ENCODE measurements at places on chromosomes 4 and X. TPM values are rescaled to one million over a fixed set of nuclear protein-coding genes. Genes with fewer than 3 reads are reported as not detected.
A peak's percentile ranks its signal among the peaks of the same experiment; 100 is the strongest.

DNA sequence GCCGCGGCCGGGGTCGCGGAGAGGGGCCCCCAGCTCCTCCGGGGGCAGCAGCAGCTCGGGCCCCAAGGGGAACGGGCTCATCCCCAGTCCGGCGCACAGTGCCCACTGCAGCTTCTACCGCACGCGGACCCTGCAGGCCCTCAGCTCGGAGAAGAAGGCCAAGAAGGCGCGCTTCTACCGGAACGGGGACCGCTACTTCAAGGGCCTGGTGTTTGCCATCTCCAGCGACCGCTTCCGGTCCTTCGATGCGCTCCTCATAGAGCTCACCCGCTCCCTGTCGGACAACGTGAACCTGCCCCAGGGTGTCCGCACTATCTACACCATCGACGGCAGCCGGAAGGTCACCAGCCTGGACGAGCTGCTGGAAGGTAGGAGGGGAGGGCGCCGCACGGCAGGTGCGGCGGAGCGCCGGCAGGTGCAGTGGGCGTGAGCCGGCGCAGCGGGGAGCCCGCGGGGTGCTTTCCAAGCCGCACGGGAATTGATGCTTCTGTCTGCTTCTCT, 886 bp downstream of the DCLK2 start:
- peak; percentile 73 for DNase-seq

DNA sequence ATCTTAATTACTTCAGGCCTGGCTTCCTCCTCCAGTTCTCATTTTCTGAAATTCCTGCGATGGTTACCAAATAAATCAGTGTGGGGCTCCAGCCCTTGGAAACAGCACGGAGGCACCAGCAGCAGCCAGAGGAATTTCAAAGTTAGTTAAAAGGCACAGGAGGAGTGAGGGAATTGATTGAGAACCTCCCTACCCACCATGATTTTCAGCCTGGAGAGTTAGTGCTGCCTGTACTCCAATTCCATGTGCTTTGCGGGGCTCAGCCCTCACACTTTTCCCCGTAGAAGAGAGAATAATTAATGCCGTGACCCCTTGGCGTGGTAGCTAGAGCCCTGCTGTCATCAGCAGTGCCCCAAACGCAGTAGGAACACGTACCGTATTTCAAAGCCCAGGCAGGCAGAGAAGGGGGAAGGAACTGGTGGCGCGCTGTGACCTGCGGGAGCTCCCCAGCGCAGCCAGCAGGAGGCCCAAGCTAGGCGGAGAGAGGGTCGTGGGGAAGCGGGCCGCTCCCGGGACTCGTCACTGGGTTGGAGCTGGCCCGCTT, 84.0 kb upstream of the IGFBP7 start:
- peak; percentile 38 for DNase-seq

- DNase-seq = no peak
These were observed 51.7 kb upstream of the VEGFC start for GRCh38 chr4:176844448-176844847.

GRCh38 chr4:169791527-169792156, 33.9 kb upstream of the HPF1 start:
- no peak for DNase-seq

DNA sequence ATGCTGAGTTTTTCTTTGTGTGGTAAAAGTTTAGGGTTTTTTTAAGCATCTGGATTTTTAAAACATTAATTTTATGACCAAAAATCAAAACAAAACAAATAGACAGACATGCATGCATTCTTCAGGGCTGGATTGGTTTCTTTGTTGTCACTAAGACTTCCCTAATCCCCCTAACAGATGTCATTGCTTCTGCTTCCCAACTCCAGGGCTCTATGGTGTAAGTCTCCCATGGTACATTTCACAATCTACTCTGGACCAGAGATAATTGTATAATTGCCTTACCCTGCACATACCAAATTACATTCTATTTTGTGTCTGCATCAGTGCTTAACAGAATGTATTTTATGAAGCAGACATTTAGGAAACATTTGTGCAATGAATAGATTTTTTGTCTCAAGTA, 529.1 kb upstream of the SMIM31 start:
- DNase-seq = peak; percentile 2

DNA sequence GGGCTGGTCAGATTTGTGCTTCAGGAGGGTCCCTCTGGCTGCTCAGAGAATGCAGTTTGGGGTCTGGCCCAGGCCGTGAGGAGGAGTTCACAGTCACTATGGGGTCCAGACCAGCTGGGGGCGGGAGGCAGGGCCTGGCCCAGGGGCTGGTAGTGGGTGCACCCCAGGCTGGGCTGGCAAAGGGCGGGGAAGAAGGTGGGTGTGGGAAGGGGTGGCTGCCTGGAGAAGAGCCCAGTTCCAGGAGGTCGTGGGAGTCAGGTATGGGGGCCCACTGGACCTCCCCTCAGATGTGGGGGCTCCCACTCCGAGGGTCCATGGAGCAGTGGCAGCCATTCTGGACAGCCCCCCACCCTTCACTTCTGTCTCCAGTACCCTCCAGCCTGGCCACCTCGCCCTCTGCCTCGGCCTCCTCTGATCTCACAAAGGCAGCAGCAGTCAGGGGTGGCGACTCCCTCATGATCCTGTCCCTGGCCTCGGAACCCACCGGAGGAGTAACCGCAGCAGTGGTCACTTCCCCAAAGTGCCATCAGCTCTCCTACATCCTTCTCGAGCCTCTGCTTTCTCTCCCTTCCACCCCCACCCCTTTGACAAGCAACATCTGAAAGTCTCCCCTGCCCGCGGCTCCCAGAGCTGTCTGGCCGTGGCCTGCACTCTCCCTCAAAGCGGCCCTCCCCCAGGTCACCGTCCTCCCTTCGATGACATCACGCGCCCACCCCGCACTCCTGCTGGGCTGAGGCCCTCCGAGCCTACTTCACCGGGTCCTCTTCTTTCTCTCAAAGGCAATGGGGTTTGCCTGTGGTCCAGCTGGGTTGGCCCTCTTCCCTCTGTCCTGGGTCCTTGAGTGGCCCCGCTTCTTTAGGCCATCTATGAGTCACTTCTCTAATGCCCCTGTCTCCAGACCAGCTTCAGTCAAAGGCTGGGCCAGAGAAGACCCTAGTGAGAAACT, 1.7 kb upstream of the SLC6A8 start:
- peak; percentile 34 for DNase-seq

DNA sequence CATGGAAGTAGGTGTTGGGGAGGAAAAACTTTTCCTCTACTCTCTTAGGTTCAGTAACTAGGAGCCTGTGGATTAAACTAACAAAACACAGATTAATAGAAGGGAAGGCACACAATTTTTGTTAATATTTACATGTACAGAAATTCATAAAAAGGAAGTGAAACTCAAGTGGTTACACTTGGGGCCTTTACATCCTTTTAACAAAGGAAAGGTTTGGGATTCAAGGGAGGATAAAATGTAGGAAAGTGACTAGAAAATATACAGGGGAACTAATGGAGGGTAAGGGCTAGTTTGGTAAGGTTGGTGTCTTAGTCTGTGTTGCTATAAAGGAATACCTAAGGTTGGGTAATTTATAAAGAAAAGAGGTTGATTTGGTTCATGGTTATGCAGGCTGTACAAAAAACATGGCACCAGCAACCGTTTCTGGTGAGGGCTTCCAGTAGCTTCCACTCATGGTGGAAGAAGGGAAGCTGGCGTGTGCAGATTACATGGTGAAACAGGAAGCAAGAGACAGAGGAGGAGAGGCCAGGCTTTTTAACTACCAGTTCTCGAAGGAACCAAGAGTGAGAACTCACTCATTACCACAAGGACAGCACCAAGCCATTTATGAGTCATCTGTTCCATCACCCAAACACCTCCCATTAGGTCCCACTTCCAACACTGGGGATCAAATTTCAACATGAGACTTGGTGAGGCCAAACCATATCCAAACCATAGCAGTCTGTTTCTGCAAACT, 124.4 kb downstream of the CHRDL1 start:
- DNase-seq = no peak

GRCh38 chr4:21921526-21922180, 26.9 kb downstream of the KCNIP4 start:
- DNase-seq = no peak

DNA sequence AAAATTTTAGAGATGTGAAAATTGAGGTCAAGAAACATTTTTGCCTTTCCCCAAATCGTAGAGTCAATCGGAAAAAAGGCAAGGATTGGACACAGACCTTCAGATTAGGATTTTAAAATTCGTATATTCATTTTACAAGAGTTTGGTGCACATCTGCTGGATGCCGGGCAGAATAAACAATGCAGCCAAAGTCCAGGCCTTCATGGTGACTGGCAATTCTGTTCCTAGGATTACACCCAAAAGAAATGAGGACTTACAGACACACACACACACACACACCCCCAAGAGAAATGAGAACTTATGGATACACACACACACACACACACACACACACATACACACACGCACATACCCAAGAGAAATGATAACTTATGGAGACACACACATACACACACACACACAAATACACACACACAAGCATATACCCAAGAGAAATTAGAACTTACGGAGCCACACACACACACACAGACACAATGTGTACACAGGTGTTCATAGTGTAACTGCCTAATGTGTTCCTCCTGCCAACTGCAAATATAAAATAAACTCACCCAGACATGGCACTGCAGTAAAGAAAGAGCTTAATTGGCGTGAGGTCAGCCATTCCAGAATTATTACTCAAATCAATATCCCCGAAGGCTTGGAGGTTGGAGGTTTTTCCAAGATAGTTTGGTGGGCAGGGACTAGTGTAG, 165.7 kb upstream of the STS start:
- DNase-seq = no peak

DNA sequence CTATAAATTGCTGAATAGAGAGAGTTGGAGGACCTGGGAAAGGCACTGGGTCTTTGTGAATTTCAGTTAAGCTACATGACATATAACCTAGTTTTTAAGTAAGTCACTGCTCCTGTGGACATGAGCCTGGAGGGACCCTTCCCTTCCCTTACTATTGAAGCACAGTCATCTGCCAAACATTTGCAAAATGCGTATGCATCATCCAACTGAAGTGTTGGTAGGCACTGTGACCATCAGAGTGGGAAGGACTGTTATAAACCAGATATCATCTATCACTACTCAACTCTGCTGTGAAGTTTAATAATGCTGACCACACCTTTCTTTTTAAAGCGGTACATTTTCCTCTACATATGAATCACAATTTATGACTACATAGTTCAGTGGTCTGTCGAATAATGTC, 5.2 kb downstream of the GABRA3 start:
- DNase-seq = no peak

- no peak for DNase-seq
These were observed 159.8 kb downstream of the FAM13A start for GRCh38 chr4:88897180-88897579.

DNA sequence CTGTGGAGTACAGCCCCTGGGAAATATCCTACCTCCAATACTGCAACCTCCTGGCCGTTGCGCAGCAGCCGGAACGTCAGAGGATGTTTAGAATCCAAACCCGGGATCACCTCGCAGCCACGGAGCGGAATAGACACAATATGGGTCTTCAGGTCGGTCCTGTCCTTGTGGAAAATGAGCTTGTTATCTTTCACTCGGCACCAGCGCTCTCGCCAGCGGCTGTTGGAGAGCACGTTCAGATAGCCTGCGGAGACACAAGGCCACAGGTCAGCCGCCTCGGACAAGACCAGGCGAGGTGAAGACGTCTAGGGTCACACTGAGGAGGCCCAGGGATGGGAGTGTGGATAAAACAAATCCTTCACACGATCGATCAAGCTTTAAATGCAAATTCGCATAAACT, 139.3 kb downstream of the AFAP1 start:
- DNase-seq = no peak

DNA sequence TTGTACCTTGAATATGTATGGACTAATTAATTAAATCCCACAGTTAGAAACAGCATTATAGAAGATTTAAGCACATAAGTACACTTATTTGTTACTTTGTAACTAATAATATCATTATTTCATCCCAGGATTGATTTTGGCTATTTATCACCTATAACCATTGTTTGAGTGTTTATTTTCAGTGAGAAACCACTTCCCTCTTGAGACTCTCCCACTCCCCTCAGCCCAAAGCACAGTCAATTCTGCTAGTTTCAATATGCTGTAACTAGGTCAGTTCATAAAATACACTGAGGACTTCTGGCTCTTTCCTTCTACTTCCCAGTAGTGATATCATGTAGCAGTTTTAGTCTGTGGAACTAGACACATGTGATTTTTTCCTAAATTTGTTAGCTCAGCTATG, 16.3 kb downstream of the OFD1 start:
- DNase-seq = no peak

- peak; percentile 48 for DNase-seq
These were observed 628.9 kb downstream of the TLL1 start for GRCh38 chr4:166501941-166502382.

DNA sequence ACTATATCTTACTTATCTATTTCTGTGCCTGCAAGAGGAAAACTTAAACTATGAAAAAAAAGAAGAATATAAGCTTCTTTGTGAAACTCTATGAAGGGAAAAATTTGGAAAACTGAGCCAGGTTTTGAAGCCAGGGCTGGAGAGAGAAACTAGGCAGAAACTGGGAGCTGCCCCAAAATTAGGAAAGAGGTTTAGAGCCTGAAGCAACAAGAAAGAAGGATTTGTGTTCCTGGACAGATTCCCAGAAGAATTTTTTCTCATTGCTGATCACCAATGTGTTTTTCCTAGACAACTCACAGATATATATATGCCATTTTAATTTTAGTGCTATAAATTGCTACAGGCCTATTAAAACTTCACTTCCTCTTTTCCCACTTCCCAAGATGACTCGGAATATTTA, 245.0 kb upstream of the GEMIN8 start:
- no peak for DNase-seq

DNA sequence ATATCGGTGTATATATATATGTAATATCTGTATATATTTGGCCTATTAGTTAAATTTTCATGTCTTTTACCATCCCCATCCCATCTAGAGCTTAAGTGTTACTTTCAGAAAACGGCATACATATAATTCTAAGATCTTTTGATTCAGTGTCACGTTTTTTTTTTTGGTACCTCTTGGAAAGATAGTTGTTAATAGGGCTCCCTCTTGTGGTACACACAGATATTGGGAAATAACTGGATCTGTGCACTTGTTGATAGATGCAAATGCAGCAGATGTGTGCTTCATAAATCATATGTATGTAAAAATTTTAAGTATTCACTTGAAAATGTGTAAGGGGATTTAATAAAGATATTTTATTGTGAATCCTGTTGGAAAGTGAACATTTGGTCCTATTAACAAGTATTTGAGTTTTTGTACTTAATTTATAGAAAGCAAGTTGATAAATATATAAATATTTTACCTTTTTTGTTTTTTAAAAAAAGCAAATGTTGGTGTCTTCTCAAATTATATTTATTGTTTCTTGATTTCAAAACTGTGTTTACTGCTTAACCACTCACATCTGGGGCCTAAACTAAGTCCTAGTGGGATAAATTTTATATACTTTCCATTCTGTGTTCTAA, 74.7 kb downstream of the PAQR3 start:
- peak; percentile 88 for DNase-seq

GRCh38 chr4:106238820-106239420, 77.1 kb downstream of the TBCK start:
- DNase-seq = peak; percentile 66

CCKAR gene
- 1.8 TPM for total RNA-seq

WAS gene
- 8.4 TPM for total RNA-seq

SPANXC gene
- not detected for total RNA-seq

DKK2 gene
- total RNA-seq = not detected

MAGEA3 gene
- total RNA-seq = not detected

ADRA2C gene
- total RNA-seq = 3.6 TPM

TMEM192 gene
- total RNA-seq = 39.7 TPM

COL4A6 gene
- total RNA-seq = 22.9 TPM

SLC49A3 gene
- 9.4 TPM for total RNA-seq

EFHC2 gene
- total RNA-seq = 10.0 TPM

OTC gene
- total RNA-seq = not detected

CACNA1F gene
- not detected for total RNA-seq

TSPYL2 gene
- total RNA-seq = 61.3 TPM

Data from stomach (tissue), 19 donors.